ENCODE measurements at places on chromosomes 11 and 22. TPM values are rescaled to one million over a fixed set of nuclear protein-coding genes. Genes with fewer than 3 reads are reported as not detected.

GRCh38 chr22:50208430-50208938 is 7.7 kb downstream of the SELENOO start:
- no peak for DNase-seq

- no peak for DNase-seq
Observed at GRCh38 chr11:113690619-113691569, 15.2 kb downstream of the TMPRSS5 start.

GRCh38 chr11:93689240-93689639 is 27.8 kb downstream of the CEP295 start:
- no peak for DNase-seq

DNA sequence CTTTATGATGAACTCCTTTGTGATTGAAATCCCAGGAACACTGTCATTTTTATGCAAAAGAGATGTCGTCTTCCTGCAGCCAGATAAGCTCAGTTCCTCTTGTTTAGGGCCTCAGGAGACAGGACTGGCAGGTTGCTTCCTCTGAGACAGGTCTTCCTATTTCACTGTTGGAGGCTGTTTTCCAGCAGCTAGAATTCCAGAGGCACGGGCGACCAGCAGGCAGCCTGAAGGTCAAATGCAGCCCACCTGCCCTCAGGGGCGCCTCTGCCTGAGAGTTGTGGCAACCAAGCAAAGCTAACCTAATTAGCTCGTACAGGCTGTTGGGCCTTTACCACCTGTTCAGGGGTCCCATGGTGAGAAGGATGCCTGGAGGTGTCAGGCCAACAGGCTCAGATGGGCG is 22.3 kb downstream of the SLC6A5 start:
- no peak for DNase-seq

GRCh38 chr22:25780673-25781072 is 38.7 kb downstream of the MYO18B start:
- no peak for DNase-seq

GRCh38 chr11:82842019-82842418 is 58.2 kb downstream of the PRCP start:
- no peak for DNase-seq

DNA sequence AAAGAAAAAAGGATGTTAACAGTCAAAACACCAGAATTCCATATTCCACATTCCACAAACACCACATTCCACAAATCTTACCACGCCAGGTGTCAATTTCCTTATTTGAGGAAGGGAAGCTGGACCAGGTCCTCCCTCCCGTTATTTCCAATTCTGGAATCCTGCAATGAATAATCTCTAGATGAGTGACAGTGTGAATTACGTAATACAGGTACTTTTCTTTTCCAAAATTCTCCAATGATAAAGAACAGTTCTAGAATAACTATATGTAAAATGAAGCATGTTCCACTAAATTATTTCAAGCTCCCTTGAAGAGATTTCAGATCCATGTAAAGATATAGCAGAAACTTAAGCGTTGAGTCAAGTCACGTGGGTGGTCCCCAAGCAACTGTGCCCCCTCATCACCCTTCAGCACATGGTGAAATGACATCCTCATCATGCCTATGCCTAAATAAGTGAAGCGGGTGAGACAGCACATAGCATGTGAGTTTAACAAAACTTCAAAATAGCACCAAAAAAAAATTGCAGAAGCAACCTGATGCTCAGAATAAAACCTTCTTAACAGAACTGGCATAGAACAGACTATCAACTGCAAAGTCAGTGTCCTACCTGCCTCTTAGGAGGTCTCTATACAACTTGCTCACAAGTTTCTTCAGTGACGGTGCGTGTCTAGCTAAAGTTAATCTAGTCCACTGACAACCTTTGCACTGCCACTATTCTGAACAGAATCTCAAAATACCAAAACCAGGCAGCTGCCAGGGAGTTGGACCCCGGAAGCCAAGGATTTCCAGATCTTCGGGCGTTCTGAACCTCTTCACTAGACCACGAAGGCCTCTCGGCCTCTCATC is 876 bp downstream of the NFRKB start:
- DNase-seq, result no peak

GRCh38 chr11:130047141-130047540 is 22.6 kb upstream of the APLP2 start:
- no peak for DNase-seq

DNA sequence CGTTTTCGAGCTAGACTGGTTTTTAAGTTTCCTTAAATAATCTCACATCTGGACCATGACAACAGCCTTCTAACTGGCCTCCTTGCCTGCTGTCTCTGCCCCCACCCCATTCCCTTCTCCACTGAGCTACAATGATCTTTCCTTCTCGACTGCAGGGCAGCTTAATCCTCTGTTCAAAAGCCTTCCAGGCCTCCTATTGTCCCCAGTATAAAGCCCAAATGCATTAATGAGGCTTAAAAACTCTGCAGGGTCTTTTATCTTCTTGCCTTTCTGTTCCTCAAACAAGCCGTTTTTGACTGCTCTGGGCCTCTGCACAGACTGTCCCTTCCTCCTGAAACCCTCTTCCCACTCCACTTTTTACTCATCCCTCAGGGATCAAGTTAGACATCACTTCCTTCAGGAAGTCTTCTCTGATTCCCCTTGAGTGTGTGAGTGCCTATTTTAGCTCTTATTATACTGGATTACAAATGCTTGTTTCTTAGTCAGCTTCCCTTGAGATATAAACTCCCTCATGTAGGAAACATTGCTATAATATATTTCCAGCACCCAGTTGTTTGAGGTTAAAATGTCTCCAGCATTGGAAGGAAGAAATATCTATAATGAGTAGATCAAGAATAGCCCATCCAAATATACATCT is 23.6 kb upstream of the PAMR1 start:
- no peak for DNase-seq

GRCh38 chr11:131192628-131193027 is 177.8 kb upstream of the NTM start:
- DNase-seq, result no peak

DNA sequence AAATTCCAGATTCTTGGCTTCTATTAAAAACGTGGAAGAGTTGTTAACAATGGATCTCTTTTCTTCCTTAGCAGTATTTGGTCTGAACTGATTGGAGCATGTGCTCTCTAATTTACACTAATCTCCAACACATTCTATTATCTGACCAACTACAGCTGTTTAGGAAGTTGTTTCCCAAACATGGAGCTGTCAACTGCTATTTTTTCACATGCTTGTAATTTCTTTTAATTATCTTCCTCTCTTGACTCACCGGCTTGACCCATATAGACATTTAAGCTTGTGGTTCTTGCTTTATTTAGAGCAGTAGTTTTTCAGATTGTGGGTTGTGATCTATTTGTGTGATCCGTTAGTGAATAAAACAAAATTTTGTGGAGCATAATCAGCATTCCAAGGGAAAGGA is 40.8 kb downstream of the CTNND1 start:
- no peak for DNase-seq

GRCh38 chr11:92627615-92628256 is 341.7 kb upstream of the MTNR1B start:
- DNase-seq, result no peak

DNA sequence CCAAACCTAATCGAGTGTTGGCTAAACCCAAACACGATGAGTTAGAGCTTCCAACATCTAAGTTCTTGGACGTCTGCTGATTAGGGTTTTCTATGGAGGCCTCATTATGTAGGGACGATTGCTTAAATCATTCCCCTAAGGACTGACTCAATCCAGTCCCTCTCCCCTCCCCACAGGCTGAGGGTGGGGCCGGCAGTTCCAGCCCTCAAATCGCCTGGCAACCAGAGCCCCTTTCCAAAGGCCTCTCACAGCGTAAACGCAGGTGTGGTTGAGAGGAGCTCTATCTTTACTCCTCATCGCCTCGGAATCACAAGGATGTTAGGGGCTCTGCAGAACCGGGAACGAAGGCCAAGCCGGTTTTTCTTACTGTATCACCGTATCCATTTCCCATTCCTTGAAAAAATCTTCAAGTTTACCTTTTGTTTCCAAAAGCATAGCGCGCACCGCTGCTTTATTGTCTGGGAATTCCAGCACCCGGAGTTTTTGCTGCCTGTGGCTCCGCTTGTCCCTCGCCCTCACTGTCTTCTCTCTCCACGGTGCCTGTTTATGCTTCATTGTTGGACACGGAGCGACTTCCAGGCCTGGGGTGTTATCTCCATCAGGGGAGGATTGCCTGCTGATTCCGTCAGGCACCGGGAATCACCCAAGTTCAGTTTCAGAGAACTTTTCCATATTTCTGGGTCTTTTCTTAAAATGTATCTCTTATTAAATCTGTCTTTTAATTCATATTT is 13.8 kb upstream of the IFITM3 start:
- DNase-seq, result no peak

DNA sequence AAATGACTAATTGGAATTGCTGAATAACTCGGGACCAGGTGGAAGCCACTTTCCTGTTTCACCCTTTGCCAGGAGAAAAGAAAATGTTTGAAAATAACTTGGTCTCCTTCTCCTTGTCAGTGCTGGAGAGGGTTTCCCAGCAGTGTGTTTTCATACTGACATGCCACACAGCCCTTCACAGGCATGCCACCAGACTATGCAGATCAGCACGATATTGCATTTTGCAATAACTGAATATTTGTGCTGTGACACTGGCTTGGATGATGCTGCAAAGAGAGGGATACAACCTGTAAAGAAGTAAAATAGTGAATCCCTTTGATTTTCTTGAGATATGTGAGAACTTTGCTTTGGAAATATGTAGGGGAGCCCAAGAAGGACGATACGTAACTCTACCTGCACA is 200.0 kb upstream of the NAV2 start:
- DNase-seq, result no peak

DNA sequence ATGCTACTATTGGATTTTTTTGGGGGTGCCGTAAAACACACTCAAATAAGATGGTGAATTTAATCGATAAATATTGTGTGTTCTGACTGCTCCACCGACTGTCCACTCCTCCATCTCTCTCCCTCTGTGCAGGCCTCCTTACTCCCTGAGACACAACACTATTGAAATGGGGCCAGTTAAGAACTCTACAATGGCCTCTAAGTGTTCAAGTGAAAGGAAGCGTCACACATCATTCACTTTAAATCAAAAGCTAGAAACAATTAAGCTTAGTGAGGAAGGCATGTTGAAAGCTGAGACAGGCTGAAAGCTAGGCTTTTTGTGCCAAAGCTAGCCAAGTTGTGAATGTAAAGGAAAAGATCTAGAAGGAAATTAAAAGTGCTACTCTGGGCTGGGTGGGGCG is 156.7 kb downstream of the CTTN start:
- DNase-seq, result no peak

- no peak for DNase-seq
Observed at GRCh38 chr22:30185129-30185528, 61.4 kb downstream of the LIF start.

GRCh38 chr11:129417458-129417857 is 41.8 kb downstream of the BARX2 start:
- DNase-seq, result no peak

- no peak for DNase-seq
Observed at GRCh38 chr11:125945011-125945796, 640 bp upstream of the VSIG10L2 start.

DNA sequence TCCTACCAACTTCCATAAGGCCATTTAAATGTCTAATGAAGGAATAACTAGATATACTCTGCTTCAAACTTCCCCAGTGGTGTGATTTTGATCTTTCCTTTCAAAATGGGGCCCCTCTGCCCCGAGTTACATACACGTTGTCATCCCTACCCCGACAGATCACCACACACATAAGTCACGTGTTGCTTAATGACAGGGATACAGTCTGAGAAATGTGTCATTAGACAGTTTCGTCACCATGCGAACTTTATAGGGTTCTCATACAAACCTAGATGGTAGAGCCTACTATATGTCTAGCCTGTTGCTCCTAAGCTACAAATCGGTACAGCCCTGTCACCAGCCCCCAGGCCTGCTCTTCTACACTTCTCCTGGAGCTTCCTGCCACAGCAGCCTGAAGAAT is 49.8 kb upstream of the SCUBE2 start:
- DNase-seq, result no peak

DNA sequence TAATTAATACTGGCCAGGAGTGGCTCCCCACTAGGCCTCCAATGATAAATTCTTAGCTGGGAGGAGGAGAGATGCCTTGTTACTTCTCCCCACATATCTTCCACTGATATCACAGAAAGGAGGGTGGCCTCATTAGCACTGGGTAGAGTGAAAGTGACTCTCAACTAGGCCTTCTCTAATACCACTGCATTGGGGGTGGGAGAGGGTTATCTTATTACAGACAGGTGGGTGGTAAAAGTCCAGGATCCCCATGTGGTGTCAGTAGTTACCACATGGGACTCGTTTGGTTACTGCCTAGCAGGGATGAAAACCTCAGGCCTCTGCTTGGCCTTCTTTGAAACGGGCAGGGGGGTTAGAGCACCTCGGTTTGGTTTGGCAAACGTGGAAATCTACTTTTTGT is 167.3 kb downstream of the UVRAG start:
- no peak for DNase-seq

GRCh38 chr22:50683086-50683993 is 10.7 kb downstream of the SHANK3 start:
- DNase-seq, result no peak

DNA sequence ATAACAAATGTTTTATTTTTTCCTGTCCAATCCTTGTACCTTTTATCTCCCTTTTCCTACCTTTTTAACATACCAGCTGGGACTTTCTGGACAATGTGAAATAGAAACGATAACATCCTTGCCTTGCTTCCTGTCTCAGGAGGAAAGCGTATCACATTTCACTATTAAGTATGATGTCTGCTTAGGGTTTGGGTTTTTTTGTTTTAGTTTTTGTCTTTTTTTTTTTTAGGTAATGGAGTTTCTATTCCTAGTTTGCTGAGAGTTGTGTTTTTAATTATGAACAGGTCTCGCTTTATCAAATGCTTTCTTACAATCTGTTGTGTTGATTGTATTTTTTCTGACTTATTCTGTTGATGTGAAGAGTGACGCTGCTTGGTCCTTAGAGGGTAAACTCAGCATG is 64.2 kb upstream of the KCNQ1OT1 start:
- DNase-seq, result no peak

- DNase-seq, result no peak
Observed at GRCh38 chr22:20147237-20147988, 3.4 kb downstream of the CCDC188 start.

- no peak for DNase-seq
Observed at GRCh38 chr11:76159983-76160661, 46.2 kb downstream of the WNT11 start.

- DNase-seq, result no peak
Observed at GRCh38 chr11:112016765-112017376, 8.3 kb upstream of the DLAT start.

The KIF18A gene
- total RNA-seq, result 1.5 TPM

The PLEKHB1 gene
- 25.7 TPM for total RNA-seq

The LRRC74B gene
- total RNA-seq, result not detected

The MPZL3 gene
- total RNA-seq, result 16.8 TPM

The HORMAD2 gene
- total RNA-seq, result not detected

The CLP1 gene
- total RNA-seq, result 27.1 TPM

The PPP1R14B gene
- total RNA-seq, result 30.8 TPM

The APOBEC3H gene
- total RNA-seq, result 1.6 TPM

The SCN2B gene
- total RNA-seq, result not detected

The SCO2 gene
- 4.2 TPM for total RNA-seq

The OR10A6 gene
- not detected for total RNA-seq

The OR4D10 gene
- not detected for total RNA-seq

The RIC3 gene
- total RNA-seq, result 37.1 TPM

The GGTLC3 gene
- total RNA-seq, result not detected

The MUC5AC gene
- total RNA-seq, result not detected

The RIMBP3C gene
- not detected for total RNA-seq

The MN1 gene
- total RNA-seq, result 0.38 TPM

Data from CD8-positive, alpha-beta T cell (primary cell).